ENCODE measurements at places on chromosomes 16 and 17. TPM values are rescaled to one million over a fixed set of nuclear protein-coding genes. Genes with fewer than 3 reads are reported as not detected.

DNA sequence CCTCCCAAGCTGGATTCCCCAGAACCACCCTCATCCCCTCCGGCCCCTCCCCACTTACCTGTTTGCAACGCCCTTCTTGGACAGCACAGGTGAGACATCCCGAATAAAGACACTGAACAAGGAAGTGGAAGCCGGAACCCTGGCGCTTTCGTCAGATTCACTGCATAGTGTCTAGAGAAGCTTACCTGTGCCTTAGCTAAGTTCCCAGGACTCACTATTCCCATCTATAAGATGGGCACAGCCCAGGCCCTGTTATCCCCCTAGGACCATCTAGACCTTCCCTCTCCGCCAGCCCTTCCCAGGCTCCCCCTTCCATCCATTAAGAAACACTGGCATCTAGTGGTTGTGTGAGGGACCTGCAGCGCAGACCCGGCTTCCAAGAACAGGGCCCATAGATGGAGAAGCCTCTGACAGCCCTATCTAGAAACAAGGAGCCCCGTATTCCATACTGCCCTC, 26.9 kb upstream of the RPL38 start:
- DNase-seq, result peak; percentile 34

GRCh38 chr16:80197741-80198201, 343.0 kb upstream of the DYNLRB2 start:
- DNase-seq, result peak; percentile 84

DNA sequence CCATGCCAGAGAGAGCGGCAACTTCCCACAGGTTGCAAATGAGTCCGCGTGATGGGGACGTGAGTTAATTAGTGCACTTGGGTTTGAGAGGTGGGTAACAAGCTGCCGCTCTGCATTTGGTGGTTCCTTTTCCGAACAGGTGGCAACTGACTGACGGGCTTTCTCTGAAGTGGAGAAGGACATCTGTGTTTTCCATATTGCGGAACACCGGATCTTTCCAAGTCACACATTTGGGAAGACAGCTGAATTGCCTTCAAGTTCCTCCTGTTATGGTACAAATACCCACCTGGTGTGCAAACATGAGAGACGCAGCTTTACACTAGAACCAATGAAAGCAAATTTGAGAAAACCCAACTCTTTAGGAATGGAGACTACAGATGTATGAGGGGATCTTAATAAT, 451.3 kb upstream of the ZFHX3 start:
- DNase-seq, result no peak

- no peak for DNase-seq
Measured at GRCh38 chr17:7818746-7819645, 15.0 kb upstream of the KDM6B start.

GRCh38 chr17:67392111-67392510, 15.0 kb downstream of the PITPNC1 start:
- DNase-seq, result no peak

- no peak for DNase-seq
Measured at GRCh38 chr17:1878419-1879121, 48.8 kb downstream of the RPA1 start.

GRCh38 chr17:68172461-68172954, 75.3 kb upstream of the AMZ2 start:
- peak; percentile 46 for DNase-seq

GRCh38 chr17:11047228-11047627, 193.8 kb upstream of the SHISA6 start:
- DNase-seq, result no peak

- DNase-seq, result no peak
Measured at GRCh38 chr17:64546716-64547115, 39.9 kb downstream of the CEP95 start.

- DNase-seq, result peak; percentile 49
Measured at GRCh38 chr17:29591737-29592608, 959 bp upstream of the ANKRD13B start.

GRCh38 chr16:77111056-77111565, 79.9 kb upstream of the MON1B start:
- no peak for DNase-seq

GRCh38 chr17:44812263-44812662, 17.8 kb downstream of the GJC1 start:
- no peak for DNase-seq

GRCh38 chr16:24700549-24701392, 28.7 kb upstream of the TNRC6A start:
- peak; percentile 99 for DNase-seq

- peak; percentile 58 for DNase-seq
Measured at GRCh38 chr16:81632392-81633146, 146.5 kb upstream of the PLCG2 start.

DNA sequence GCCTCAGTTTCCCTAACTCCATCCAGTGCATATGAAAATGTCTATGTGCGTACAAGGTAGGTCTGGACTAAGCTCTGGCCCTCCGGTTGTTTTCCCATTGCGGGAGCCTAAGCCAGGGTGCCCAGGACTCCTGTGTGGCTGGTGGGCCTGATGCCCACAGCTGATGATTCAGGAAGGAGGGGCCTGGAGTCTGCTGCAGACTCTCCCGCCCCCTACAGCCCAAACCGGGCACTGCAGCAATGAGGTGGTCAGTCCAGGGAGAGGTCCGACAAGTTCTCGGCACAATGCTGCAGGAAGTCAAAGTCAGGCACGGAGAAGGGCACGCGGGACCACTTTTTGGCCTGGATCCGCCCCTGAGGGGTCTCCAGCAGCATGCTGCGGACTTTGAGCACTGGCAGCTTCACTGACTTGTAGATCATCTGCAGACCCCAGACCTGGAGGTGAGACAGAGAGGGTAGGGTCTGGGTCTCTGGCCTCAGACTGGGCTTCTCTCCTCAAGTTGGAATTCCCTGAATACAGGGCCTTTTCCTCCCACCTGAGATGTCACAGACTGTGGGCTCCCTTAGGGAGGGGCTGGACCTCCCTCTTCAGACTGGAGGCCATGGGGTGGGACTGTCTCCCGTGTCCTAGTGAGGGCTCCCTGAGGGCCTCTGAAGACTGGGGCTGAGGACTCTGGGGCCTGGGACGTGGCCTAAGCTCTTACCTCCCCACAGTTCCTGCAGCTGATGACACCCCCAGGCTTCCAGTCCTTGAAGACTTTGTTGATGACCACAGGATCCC, 3.4 kb upstream of the ZNF385C start:
- DNase-seq, result peak; percentile 46

DNA sequence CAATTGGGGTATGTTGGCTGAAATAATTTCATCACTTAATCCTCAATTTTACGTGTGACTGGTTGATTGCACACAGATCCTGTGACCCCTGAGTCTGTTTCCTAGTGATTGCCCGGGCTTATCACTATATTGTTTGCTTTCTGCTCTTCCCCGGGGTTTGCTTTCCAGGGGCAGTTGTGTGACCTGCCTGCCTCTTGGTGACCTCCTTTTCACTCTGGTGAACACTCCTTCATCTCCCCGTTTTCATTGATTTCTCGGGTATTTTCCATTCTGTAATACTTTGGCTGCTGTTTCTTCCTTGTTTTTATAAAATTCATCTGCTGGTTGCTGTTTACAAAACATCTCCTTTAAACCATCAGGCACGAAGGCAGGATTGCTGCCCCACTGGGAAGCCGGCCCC, 36.0 kb downstream of the NTN1 start:
- DNase-seq, result no peak

DNA sequence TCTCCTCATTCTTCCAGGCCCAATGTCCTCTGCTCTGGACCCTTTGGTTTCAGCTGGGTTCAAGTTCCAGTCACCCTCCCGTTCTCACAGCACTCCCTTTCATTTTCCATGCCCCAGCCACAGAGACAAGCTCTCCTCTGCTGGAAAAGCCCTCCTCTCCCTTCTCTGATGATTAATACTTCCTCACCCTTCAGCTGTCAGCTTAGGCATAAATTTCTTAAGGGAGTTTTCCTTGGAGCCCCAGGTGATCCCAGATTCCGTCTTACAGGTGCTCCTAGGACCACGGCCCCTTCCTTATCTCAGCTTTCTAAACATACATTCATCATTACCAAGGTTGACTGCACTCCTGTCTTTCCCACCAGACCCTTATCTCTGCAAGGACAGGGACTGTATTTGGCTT, 10.4 kb downstream of the CHAD start:
- peak; percentile 8 for DNase-seq

- peak; percentile 36 for DNase-seq
Measured at GRCh38 chr17:42980766-42981397, 517 bp downstream of the RUNDC1 start.

- peak; percentile 95 for DNase-seq
Measured at GRCh38 chr16:4957720-4958509, at the start of gene SEC14L5. Gene SEC14L5 (plus strand): TSS chr16:4958330. CDS start chr16:4959324, 994 bp downstream.

DNA sequence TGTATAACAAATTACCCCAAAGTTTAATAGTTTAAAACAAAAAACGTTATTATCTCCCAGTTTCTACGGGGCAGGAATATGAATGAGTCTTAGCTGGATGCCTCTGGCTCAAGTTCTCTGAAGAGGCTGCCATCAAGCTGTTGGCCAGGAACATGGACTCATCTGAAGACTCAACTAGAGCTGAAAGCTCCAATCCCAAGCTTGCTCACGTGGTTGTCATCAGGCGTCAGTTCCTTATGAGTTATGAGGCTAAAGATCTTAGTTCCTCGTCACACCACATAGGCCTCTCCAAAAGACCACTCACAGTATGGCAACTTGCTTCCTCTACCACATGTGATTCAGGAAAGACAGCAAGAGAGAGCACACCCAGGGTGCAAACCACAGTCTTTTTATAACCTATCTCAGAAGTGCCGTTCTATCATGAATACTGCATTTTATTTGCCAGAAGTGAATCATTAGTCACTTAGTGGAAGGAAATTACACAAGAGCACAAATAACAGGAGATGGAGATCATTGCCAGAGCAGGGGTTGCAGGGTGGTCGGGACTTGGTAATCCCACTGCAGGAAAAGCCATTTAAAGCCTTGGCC, 48.7 kb upstream of the NLK start:
- DNase-seq, result no peak

- DNase-seq, result no peak
Measured at GRCh38 chr17:28702026-28702751, 9.5 kb downstream of the PROCA1 start.

GRCh38 chr17:42928714-42929496, 28.3 kb downstream of the G6PC1 start:
- DNase-seq, result peak; percentile 95

DNA sequence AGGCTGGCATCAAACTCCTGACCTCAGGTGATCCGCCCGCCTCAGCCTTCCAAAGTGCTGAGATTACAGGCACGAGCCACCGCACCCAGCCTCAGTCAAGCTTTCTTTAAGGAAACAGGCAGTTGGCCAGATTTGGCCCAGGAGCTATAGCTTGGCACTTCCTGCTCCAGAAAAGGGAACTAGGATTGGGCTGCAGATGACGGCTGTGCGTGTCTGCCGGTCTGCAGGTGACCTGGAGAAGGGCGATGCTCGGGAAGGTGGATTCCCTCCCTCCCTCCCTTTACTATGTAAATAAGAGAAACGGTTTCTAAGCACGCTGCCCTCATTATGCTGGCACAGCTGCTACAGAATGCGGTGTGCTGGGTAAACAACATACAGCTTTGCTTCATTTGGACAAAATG, 215.9 kb downstream of the RPTOR start:
- DNase-seq, result peak; percentile 49

DNA sequence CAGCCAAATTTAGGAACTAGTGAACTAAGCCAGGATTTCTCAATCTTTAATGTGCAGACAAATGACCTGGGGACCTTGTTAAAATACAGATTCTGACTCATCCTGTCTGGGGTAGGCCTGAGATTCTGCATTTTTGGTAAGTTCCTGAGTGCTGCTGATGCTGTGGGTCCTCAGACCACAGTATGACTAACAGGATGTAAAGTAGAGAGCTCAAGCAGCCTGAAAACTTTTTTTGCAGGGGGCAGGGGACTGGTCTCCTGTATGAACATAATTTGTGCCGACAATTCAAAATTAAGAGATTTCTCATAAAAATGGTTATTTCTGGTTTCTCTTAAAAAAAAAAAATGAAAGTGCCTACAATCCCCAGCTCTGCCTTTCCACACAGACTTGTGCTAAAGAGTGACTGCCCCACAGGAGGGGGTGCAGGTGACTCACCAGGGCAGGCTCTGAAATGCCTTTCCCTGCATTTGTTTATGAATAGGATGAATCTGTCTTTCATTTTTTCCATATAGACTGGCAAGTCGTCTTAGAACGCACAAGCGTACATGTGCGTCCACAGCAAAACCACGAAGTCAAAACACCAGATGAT, 271.5 kb downstream of the PHKB start:
- DNase-seq, result peak; percentile 77

The XAF1 gene
- total RNA-seq, result 15.1 TPM

The CCL5 gene
- total RNA-seq, result not detected

The GINS2 gene
- 0.45 TPM for total RNA-seq

The TIGD7 gene
- total RNA-seq, result 3.1 TPM

The RNF40 gene
- total RNA-seq, result 108 TPM

The TBC1D3G gene
- not detected for total RNA-seq

The EFCAB13 gene
- total RNA-seq, result 88.4 TPM

The KRT40 gene
- not detected for total RNA-seq

The C17orf100 gene
- 1.4 TPM for total RNA-seq

The TBC1D28 gene
- not detected for total RNA-seq

The PRPF8 gene
- 166 TPM for total RNA-seq

The CCL4 gene
- total RNA-seq, result not detected

The RGS11 gene
- total RNA-seq, result not detected
